ENCODE measurements at places on chromosomes 12 and 14.

DNA sequence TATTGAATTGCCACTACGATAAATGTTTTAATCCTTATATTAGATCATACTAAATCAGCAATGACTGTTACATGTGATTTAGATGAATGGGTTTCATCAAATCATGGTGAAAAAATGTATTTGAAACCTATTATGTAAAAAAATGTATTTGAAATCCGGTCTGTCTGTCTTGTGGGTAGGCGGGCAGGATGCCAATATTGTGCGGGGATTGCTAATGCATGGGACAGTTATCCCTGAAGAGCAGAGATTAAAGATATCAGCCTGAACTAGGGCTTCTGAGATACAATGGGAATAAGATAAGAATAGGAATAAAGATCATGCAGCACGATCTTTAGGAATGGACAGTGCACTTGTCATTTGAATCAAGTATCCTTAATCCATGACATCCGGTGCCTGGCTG, 134.0 kb downstream of the PRKCH start:
- DNase-seq: no peak

DNA sequence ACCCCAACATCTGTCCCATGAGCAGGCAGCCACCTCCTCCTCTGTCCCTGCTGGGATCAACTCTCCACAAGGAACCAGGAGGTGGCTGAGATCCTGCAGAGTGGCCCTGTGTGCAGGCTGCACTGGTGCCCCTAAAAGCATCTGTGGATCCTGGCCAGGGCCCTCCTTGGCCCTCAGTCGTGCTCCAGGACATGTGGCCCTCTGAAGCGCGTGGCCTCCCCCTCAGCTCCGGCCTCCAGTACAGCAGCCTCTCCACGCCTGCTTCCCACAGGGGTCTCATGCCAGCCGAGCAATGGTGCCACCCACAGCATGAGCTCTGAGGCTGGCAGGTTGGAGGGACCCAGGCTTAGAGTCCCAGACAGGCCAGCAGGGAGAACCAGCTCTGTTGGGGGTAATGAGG, 77.4 kb upstream of the NOS1 start:
- DNase-seq: no peak

GRCh38 chr12:66552716-66553115, 126.2 kb downstream of the GRIP1 start:
- no peak for DNase-seq

DNA sequence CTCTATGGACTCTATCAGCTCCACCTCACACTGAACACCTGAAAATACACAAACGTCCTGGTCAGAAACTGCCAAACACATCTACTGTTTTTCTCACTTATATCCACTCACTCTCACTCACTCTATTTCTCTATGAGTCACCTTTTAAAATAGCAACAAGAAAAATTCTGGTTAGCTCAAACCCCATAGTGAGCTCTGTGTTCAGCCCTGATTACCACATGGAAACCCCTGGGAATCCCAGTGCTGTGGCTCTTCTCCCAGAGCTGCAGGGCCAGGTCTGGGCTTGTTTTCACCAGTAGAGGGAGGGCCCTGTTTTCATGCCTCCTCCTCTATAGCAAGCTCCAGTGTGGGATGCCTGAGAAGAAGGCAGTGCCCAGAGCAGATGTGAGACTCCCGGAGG, 1126.1 kb downstream of the TMEM121 start:
- no peak for DNase-seq

DNA sequence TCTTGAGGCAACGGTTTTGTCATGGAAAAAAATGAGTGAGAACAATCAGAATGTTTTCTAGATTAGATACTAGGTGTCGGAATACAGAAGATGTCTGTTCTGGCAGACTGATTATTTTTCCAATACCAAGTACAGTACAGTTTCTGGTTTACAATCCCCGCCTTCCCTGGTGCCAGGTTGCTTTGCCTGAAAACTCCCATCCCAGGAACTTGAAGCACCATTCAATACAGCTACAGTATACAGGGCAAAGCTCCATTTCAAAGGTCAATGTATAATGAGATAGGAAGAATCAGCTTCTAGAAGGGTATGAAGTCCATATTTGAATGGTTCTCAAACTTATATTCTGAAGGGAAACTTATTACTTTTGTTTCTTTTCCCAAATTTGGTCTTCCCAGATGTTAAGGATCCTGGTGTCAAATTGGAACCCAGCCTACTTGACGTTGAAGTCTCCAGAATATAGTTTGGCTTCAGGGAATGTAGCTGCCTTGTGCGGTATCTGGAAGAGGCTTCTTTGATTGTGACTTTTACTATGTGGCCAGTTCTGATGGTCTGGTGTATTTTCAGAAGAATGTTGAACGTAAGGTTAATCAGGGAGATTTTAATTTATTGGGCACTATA, 238.0 kb upstream of the ATP2B1 start:
- no peak for DNase-seq

GRCh38 chr14:69355607-69356281, 42.4 kb downstream of the ERH start:
- DNase-seq: peak; percentile 4

- no peak for DNase-seq
Measured at GRCh38 chr14:87491816-87492215, 501.2 kb downstream of the GALC start.

DNA sequence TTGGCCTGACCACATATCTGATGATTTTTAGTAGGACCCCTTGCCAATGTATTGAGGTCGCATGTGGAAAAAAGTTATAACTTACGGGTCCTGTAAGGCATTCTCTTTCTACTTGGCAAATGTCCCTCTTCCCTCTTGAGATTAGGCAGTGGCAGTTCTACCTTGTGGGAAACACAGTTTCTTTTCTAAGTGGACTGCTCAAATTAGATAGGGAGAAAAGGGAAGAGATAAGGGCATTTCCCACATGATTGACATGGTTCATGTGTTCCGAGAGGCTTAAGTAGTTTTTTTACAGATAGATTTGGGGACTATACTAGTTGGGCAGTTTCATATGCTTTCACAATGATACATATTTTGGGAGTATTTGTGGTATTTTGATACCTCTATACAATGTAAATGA, 154.7 kb downstream of the FBXL14 start:
- DNase-seq: no peak
